ENCODE measurements at places on chromosomes 12 and 14.

DNA sequence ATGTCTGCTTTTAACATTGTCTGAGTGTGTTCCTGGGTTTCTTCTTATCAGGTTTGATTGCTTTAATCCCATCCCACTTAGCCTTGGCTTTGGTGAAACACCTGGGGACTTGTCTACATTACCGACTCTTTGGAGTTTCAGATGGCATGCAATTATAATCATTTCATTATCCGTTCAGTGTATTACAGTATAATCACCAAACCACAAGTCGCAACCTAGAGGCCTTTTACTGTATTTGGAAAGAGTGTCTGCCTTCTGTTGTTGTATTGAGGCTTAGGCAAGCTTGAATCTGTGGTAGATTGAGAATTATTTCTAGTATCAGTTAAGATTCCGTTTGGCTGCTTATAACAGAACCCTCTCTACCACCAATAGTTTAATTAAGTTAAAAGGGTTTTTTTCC, 103.9 kb downstream of the TGFB3 start:
- DNase-seq: no peak

DNA sequence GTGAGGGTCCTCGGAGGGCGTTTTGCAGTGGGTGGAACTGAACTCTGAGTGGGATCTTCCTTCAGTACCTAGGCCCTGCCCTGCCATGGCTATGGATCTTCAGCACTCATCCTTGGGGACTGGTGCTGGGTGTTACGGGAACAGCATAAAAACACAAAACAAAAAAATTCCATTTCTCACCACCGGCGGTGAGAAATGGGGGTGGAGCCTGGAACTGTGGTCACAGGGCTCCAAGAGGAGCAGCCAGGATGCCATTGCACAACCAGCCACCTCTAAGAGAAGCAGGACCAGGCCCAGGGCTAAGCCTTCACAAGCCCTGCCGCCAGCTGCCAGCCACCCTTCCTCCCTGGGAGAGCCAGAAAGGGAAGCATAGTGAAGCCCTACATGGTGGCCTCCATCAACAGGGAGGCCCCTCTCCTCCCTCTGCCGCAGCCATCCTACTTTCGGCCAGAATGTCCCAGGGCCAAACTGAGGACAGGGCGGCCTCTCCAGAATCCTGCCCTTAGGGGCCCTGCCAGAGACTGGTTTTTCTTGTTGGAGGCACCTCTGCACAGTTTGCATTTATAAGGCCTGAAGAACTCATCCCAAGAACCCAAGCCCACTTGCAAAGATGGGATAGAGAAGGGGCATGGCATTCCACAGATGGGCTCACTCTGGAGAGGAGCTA, 76.5 kb downstream of the VCPKMT start:
- DNase-seq: no peak

GRCh38 chr12:28132398-28132797, 57.9 kb upstream of the CCDC91 start:
- no peak for DNase-seq

DNA sequence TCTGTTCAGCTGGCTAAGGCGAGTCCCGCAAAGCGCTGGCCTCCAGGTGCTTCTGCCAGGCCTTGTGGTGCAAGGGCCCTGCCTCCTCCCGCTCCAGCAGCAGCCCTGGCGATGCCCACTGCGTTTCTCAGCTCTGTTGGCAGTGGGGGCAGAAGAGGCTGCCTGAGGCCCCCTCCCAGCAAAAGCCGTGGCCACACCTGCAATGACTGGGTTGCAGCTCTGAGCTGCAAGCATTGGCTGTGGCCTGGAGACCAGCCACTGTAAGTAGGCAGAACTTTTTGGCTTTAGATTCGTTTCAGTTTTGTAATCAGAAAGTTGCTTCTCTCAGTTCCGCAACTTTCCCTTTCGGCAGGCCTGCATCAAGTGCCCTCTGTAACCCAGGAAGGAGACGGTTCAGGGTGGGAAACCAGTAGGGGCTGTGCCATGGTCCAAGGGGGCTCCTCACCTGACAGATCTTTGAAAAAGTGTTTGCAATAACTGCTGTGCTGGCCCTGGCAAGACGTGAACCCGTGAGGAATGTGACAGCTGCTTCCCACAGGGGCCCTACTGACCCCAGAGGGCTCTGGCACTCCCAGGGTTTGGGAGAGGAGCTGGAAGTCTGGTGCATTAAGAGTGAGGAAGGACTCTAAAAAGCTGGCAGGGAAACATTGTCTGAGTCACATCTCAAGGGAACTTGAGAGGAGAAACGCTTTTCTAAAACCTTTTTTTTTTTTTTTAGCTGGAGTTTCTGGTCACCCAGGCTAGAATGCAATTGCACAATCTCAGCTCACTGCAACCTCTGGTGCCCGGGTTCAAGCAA, 54.5 kb upstream of the MAX start:
- DNase-seq: no peak

DNA sequence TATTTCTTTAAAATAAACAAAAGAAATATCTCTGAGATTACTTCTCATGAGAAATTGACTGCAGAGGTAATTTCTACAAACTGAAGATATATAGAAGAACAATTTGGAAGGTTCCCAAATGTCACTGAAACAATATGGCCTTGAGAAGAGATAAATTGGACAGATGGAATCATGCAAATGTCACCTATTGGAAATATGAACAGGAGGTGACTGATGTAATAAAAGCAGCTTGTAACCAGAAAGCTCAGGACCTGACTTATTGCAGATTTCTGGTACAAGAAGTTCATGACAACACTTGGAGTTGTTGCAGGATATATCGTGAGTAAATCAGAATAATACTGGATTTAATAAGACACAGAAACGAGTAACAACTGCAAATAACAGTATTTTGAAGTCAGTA, 93.3 kb upstream of the TRHDE start:
- no peak for DNase-seq

DNA sequence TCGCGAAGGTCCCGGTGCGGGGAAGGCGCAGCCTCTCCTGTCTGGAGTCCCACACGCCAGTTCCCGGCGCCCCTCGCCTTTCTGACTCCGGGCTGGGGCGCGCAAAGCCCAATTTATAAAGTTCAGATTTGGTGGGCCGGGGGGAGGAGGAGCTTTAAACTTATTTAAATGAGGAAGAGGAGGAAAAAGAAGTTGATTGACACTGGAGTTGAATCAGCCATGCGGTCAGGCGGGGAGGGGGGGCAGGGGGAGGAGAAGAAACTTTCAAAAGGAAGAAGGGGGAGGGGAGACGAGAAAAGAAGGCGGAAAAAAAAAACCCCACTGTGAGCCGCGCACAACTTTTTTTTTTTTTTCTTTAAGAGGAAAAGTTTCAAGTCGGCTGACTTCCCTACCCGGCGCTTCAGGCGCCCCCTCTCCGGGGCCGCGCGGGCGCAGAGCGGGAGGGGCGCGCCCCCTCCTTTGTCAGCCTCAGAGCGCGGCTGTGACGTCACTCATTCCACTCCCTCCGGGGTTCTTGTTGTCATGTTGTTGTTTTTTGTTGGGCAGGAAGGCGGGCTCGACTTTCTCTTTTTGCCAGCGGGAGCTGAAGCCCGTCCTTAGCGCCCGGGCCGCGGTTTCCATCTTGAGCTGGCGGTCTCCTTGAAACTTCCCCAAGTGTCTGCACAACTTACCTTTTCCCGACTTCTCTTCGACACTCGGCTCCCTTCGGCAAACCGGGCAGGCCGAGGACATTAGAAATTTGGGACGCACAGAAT, at the start of gene ZFP36L1:
Gene ZFP36L1 (minus strand): TSS at position 89 of the 755 bp plus-strand sequence. CDS start 129 bp downstream, outside the sequence.
- peak; percentile 95 for DNase-seq

DNA sequence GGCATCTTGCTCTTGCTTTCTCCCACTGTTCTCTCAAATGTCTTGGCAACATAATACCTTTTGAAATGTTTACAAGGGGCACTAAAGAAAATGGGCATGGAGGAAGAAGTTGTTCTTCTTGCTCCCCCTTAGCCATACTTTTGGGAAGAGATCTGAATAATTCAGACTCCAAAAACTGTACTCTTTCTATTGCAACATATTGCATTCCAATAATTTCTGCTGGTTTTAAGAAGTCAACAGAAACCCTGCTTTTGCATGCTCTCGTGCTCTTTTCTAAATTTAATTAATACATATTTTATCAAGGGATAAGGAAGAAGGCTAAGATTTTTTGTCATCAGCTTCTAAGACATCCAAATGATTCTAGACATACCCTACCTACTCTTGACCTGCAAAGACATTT, 409.9 kb upstream of the SOX5 start:
- no peak for DNase-seq

GRCh38 chr12:104230304-104231095, 14.9 kb downstream of the TXNRD1 start:
- no peak for DNase-seq

DNA sequence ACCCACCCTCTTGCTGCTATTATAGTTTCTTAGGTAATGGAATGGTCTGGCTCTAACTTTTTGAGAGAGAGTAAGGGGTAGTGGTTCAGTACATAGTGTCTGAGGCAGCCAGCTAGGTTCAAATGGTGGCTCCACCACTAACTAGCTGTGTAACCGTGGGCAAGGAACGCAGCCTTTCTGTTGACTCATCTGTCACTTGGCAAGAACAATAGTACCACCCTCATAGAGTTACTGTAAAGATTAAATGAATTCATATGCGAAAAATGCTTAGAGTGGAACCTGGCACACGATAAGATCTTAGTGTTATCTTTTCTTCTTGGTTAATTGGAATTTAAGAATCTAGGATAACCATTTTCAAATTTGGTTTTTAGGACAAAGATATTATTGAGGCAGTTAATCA, 14.0 kb downstream of the CCDC62 start:
- no peak for DNase-seq

GRCh38 chr14:87772854-87773253, 220.1 kb downstream of the GALC start:
- DNase-seq: no peak

- no peak for DNase-seq
These were observed 19.3 kb downstream of the PPP2R5E start for GRCh38 chr14:63523735-63524426.

All from SW 1271 (cell line).